HFFc6 (cell line): ENCODE measurements at places on chromosomes 11 and 22. TPM values are rescaled to one million over a fixed set of nuclear protein-coding genes. Genes with fewer than 3 reads are reported as not detected.
A peak's percentile ranks its signal among the peaks of the same experiment; 100 is the strongest.

GRCh38 chr22:49155039-49155769 lies 672.5 kb downstream of the BRD1 start:
- peaks cover 5% of the 10 kb centered on the region; the same call in 1 of the 2 replicates for H3K36me3 ChIP-seq
- no peak overlapping the region for H3K27ac ChIP-seq
- no peak overlapping the region for H3K4me3 ChIP-seq

- no peaks in the 10 kb centered on the region for H3K4me1 ChIP-seq
- H3K4me3 ChIP-seq: no peak overlapping the region
- DNase-seq: no peak
Measured at GRCh38 chr22:33014621-33015020, 43.6 kb downstream of the SYN3 start.

DNA sequence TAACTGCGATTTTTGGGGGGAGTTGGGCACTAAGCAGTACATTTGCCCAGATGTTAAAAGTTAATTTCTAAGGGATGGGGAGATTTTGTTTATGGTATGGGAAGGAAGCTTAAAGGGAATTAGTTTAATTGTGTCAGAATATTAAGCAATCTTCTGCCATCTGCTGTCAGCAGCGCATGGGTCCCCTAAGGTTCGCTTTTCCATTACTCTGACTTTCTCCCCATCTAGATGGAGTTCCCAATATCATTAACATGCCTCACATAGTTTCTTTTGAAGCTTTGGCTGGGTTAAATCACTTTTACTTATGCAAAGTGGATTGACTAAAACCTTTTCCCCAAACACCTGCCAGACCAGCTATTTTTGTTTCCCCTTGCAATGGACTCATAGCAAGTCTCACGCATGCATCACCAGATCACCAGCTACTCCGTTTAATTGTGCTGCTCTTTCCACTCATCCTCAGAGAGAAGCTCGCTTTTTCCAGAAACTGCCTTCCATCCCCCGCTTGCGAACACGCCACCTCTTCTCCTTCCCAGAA lies 172.7 kb downstream of the FAT3 start:
- H3K27ac ChIP-seq: no peak overlapping the region
- no peaks in the 10 kb centered on the region for H3K36me3 ChIP-seq
- H3K4me1 ChIP-seq: no peaks in the 10 kb centered on the region
- no peak for DNase-seq
- peaks cover 11% of the 10 kb centered on the region for H3K27me3 ChIP-seq

DNA sequence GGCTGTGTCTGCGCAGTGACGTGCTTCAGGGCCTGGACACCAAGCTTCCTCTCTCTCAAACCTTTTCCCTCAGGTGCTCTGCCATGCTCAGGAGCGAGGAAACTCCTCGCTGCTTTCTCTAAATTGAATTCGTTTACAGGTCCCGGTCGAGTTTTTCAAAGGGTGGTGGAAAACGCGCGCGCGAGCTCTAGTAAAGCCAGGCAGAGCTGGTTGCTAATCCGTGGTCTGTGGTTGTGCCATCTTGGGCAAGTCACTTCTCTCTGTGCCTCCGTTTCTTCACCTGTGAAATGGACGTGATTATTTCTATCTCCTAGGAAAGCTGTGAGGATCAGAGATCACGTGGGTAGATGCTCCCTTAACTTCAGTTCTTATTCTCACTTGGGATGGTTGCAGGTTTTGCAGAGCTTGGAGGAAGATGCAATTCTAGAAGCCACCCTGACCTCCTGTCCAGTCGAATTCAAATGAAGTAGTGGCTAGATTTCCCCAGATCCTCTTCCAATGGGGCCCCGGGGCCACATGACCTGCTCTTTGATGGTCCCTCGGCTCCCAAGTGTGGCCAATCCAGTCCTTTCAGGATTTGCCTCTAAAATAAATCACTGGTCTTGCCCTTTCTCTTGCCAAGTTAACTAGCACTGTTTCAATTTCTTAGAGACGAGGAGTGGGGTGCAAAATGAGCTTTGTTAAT lies 10.5 kb upstream of the ALX4 start:
- H3K4me3 ChIP-seq: no peak overlapping the region
- no peaks in the 10 kb centered on the region for H3K4me1 ChIP-seq
- peaks cover 78% of the 10 kb centered on the region for H3K27me3 ChIP-seq
- no peak for DNase-seq
- H3K36me3 ChIP-seq: no peaks in the 10 kb centered on the region

GRCh38 chr11:66559142-66559865 lies 9.1 kb downstream of the CTSF start:
- H3K36me3 ChIP-seq: no peaks in the 10 kb centered on the region
- H3K4me1 ChIP-seq: no peaks in the 10 kb centered on the region
- no peak overlapping the region for H3K27ac ChIP-seq
- no peak overlapping the region for H3K4me3 ChIP-seq

- H3K4me3 ChIP-seq: no peak overlapping the region
- H3K36me3 ChIP-seq: peaks cover 87% of the 10 kb centered on the region
- no peak for DNase-seq
- H3K27ac ChIP-seq: no peak overlapping the region
Measured at GRCh38 chr11:69344570-69345145, 50.7 kb downstream of the MYEOV start.

- peak; percentile 84 for DNase-seq
- peak overlapping the region; percentile 14; the same call in 1 of the 2 replicates for H3K4me3 ChIP-seq
- peaks cover 44% of the 10 kb centered on the region for H3K4me1 ChIP-seq
- peaks cover 6% of the 10 kb centered on the region; the same call in 1 of the 2 replicates for H3K36me3 ChIP-seq
- peak overlapping the region; percentile 30; the same call in 1 of the 2 replicates for H3K27ac ChIP-seq
Measured at GRCh38 chr11:112128483-112129121, 35.3 kb downstream of the IL18 start.

GRCh38 chr11:19924311-19924710 lies 211.7 kb downstream of the NAV2 start:
- peaks cover 7% of the 10 kb centered on the region; the same call in 1 of the 2 replicates for H3K36me3 ChIP-seq
- peaks cover 68% of the 10 kb centered on the region for H3K4me1 ChIP-seq
- no peak overlapping the region for H3K4me3 ChIP-seq
- no peak for DNase-seq
- H3K27me3 ChIP-seq: no peaks in the 10 kb centered on the region

DNA sequence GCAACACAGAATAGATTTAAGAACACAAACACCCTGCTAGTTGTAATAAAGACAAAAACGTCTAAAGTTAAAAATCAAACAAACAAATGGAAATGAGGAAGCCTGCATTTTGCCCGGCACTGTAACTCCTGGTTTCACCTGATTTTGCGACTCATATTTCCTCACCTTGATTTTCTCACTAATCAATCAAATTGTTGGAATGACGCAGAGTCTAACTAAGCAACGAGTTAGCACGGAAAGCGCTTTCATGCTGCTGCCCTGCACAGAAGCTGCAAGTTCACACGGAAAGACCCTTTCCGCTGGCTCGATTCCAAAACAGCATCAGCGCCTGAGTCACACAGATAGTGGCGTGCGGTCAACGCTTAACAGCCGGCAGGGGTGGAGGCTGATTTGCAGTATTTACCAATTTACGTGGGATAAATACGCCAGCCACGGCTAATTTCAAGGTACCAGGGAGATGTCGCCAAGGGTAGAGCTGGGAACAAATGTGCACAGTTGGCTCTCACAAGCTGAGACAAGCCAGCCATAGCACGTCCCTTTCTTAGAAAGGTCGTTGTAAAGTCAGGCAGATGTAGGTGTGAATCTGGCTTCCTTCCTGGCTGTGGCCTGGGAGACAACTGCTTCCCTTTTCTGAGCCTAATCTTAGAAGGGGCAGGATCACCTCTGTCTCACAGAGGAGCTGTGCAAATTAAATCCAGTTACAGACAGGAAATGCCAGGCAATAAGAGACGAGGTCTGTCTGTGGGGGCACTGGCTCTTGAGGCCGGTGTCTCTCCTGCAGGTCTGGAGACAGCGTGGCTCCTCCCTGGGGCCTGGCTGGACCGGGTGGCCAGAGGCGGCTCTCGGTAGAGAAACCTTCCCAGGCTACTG lies 76.9 kb upstream of the TTLL12 start:
- no peak overlapping the region for H3K27ac ChIP-seq
- peaks cover 6% of the 10 kb centered on the region; the same call in 1 of the 2 replicates for H3K4me1 ChIP-seq
- H3K36me3 ChIP-seq: no peaks in the 10 kb centered on the region
- DNase-seq: peak; percentile 6
- no peak overlapping the region for H3K4me3 ChIP-seq

DNA sequence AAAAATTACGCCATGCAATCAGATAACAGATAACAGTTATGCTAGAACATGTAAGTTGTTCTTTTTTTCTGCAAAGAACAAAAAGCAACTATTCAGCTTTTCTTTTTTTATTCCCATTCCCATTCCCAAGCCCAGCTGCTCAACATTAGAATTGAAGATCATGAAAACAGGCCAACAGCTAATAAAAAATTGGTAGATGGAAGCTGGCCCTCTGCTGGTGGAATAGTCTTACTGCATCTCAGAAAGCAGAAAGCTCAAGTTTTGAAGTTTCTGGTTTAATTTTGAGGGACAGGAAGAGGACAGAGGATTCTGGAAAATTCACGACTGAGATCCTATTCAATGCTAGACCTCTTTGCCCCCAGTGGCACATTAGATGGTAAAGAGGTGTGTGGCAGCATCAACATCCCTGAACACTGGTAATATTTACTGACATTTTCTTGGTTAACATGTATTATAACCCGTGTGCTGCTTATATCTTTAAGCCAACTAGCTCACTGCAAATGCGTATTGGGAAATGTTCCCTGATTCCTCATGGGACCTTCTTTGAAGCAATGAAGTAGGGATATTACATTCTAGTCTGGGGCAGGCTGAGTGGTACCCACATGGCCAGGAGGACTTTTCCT lies 591.2 kb downstream of the OPCML start:
- no peak overlapping the region for H3K4me3 ChIP-seq
- peaks cover 14% of the 10 kb centered on the region for H3K4me1 ChIP-seq
- H3K27me3 ChIP-seq: peaks cover 5% of the 10 kb centered on the region; the same call in 1 of the 2 replicates
- H3K27ac ChIP-seq: no peak overlapping the region
- H3K36me3 ChIP-seq: no peaks in the 10 kb centered on the region

- H3K27me3 ChIP-seq: no peaks in the 10 kb centered on the region; the same call in 1 of the 2 replicates
- DNase-seq: no peak
- H3K4me3 ChIP-seq: peak overlapping the region; percentile 43
- H3K27ac ChIP-seq: peak overlapping the region; percentile 80
- H3K4me1 ChIP-seq: peaks cover 44% of the 10 kb centered on the region
Measured at GRCh38 chr11:36501236-36501635, 8.8 kb downstream of the TRAF6 start.

DNA sequence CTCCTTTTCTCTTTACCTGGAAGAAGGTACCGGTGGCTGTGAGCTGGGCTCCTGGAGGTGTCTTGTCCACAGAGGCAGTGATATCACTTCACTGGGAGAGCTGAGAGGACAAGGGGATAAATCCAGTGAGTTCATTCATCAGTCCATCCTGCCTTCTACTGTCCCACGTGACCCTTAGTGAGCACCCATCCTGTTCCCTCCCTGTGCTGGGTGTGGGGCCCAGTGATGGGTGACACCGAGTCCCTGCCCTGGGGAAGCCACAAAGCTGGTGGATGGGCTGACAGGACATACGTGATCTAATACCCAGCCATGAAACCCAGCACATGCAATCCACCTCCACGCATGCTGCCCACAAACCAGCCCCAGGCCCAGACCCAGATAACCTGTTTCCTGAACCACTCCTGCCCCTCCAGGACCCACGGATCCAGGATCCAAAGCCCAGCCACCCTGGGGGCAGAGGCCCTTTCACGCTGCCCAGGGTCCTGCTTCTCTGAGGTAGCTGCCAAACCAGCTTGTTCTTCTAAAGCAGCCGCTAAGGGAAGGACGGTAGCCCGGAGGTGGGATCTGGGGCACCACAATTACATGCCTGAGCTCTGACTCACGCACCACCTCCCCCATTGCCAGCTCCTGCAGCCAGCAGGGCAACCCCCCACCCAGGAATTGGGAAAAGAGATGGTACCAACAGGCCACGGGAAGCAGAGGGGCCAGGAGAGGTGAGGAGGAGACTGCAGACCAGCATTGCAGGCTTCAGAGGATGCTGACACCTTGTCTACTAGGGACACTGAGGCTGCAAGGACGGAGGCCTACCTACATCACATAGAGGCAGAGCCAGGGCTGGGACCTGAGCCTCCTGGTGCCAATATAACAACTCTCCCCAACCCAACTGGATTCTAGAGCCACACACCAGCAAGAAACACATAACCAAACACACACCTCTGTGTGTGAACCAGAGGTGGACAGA lies 35.2 kb downstream of the GDPD5 start:
- no peak for DNase-seq
- H3K4me3 ChIP-seq: peak overlapping the region; percentile 48; the same call in 1 of the 2 replicates
- no peaks in the 10 kb centered on the region for H3K36me3 ChIP-seq
- H3K27me3 ChIP-seq: peaks cover 4% of the 10 kb centered on the region
- H3K4me1 ChIP-seq: peaks cover 15% of the 10 kb centered on the region

- DNase-seq: peak; percentile 2
- H3K27ac ChIP-seq: no peak overlapping the region
- H3K4me1 ChIP-seq: no peaks in the 10 kb centered on the region
- no peaks in the 10 kb centered on the region for H3K36me3 ChIP-seq
- H3K4me3 ChIP-seq: no peak overlapping the region
- peaks cover 3% of the 10 kb centered on the region for H3K27me3 ChIP-seq
Measured at GRCh38 chr11:15941206-15941770, 415.1 kb downstream of the SOX6 start.

- peaks cover 9% of the 10 kb centered on the region for H3K27me3 ChIP-seq
- no peak overlapping the region for H3K27ac ChIP-seq
- H3K36me3 ChIP-seq: no peaks in the 10 kb centered on the region
- peaks cover 18% of the 10 kb centered on the region for H3K4me1 ChIP-seq
- DNase-seq: no peak
Measured at GRCh38 chr22:22932512-22932941, 44.9 kb downstream of the IGLL5 start.

GRCh38 chr11:64768300-64768694 lies 8.5 kb upstream of the PYGM start:
- no peak overlapping the region for H3K27ac ChIP-seq
- H3K4me1 ChIP-seq: peaks cover 31% of the 10 kb centered on the region
- H3K36me3 ChIP-seq: peaks cover 77% of the 10 kb centered on the region
- DNase-seq: no peak

- no peak overlapping the region for H3K27ac ChIP-seq
- H3K4me1 ChIP-seq: peaks cover 15% of the 10 kb centered on the region
- peaks cover 18% of the 10 kb centered on the region for H3K27me3 ChIP-seq
- 0 out of 2 replicates have a peak, but pooled peaks cover 4% of the 10 kb centered on the region for H3K36me3 ChIP-seq
- no peak overlapping the region for H3K4me3 ChIP-seq
Measured at GRCh38 chr11:16893456-16894066, 120.7 kb downstream of the PLEKHA7 start.

ZNF280B gene
- 0.29 to 0.38 TPM (median 0.34 TPM) in 3 replicates for total RNA-seq

SAA4 gene
- total RNA-seq: not detected in 3 replicates

MISFA gene
- 1.4 to 3.3 TPM (median 1.5 TPM) in 3 replicates for total RNA-seq

DNAJB7 gene
- total RNA-seq: not detected in 2 replicates

LSP1 gene
- 0.30 TPM in 1 of 3 replicates, not detected in the others for total RNA-seq

PDE2A gene
- total RNA-seq: 0.46 TPM in 1 of 2 replicates, not detected in the other

KRTAP5-11 gene
- not detected in 3 replicates for total RNA-seq
